SJSA1 (cell line): ENCODE measurements at places on chromosomes 4 and X. TPM values are rescaled to one million over a fixed set of nuclear protein-coding genes. Genes with fewer than 3 reads are reported as not detected.

The GTPBP6 gene
- 44.7 and 50.9 TPM in 2 replicates for total RNA-seq

The FGFBP1 gene
- not detected in 2 replicates for total RNA-seq

The ADH1B gene
- not detected in 2 replicates for total RNA-seq

The FHIP1A gene
- total RNA-seq, result 0.53 and 3.0 TPM in 2 replicates

The MAGEA1 gene
- not detected in 2 replicates for total RNA-seq

The SSX4 gene
- 0.11 TPM in 1 of 2 replicates, not detected in the other for total RNA-seq

DNA sequence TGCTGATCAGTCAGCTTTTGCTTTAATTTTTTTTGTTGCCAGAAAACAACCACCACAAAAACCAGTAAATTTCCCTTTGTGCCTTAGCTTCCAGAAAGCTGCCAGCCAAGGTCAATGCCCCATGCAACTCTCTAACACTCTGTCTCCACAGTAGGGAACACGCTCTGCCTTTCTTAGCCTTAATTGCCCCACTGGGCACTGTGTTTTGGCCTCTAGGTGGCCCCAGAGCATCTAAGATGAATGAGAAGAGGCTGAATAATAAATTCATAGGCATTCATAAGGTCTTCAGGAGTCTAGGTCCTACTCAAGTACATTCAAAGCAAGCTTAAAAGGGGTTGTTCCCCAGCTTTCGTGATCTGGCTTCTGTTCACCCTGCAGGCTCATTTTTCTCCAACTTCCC, 57.7 kb upstream of the PASD1 start:
- no peak for DNase-seq

- no peak for DNase-seq
Measured at GRCh38 chr4:139188648-139189416, 11.8 kb upstream of the ELF2 start.

GRCh38 chr4:150323406-150324325, 245.4 kb downstream of the DCLK2 start:
- no peak for DNase-seq

- peak; percentile 11 for DNase-seq
Measured at GRCh38 chr4:156638925-156639605, 332.5 kb downstream of the PDGFC start.

DNA sequence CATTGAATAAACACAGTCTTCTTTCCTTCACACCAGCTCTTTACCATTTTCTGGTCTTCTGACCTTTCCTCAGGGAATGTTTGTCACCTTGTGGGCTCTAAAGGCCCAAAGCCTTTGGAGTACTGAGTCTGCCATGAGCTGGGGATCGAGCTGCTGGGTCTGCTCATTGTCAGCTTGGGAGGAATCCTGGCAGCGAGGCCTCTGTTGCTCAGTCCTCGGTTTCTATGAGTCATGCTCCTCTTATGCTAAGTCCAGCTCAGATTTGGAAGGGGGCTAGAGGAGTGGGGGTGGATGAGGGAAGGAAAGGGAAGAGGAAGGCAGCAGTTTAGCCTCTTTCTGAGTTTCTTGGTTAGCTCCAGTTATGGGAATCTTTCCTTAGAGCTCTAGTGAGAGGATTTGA, 31.1 kb downstream of the NHSL2 start:
- DNase-seq, result no peak

- DNase-seq, result no peak
Measured at GRCh38 chrX:110000847-110001713, 1.8 kb upstream of the TMEM164 start.

DNA sequence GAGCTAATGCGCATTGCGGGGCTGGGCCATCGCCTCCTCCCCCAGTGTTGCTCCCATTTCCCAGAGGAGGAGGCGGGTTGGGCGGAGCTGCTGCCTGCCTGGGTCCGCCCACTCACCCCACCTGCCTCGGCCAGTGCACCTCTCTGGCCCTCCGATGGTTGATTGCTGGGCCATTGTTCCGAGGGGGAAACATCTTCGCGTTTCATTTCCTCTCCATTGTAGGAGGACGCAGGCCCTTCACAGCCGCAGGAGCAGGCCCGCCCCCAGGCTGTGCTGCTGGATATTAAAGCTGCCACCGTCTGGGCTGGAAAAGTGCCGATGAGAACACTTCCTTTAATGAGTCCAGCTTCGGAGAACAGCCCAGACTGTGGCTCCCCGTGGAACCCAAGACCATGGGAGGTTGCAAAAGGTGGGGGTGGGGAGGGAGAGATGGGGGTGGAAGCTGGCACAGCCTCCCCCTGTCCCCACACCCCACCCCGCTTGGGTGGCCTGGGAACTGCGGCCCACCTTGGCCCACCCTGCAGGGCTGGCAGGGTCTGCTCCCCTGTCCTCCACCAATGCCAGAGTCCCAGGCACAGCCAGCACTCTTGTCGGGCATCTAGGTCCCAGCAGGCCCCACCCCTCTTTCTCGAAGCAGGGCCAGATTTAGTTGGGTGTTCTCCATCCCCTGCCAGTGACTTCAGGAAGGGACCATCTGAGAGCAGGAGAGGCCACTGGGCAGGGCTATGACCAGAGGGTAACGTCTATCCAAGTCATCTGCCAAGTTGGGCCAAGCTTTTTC, 96.6 kb downstream of the ADRA2C start:
- no peak for DNase-seq

DNA sequence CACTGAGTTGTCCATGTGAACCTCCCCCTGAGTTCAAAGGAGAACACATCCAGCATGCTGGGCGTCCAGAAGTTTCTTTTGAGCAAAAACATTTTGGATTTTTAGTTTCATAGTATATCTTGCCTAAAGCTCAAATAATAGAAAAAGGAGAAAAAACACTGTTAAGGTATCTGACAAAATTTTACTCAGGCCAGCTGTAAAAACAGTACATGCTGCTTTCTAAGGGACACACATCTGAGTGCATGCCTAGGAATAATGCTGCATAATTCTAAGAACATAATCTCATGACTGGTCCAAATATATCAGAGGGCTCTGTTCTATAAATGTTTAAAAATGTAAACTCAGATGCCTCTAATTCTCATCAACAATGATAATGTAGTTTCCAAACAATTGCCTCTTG, 561.3 kb upstream of the INTU start:
- DNase-seq, result no peak

DNA sequence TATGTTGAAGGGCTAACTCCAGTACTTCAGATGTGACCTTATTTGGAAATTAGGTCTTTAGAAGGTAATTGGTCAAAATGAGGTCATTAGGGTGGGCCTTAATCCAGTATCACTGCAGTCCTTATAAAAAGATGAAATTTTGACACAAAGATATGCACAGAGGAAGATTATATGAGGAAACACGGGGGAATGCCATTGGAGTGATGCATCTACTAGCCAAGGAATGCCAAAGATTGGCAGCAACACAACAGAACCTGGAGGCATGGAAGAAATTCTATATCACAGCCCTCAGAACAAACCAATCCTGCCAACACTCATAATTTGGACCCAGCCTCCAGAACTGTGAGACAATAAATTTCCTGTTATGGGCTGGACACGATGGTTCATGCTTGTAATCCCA, 17.6 kb downstream of the TRIM61 start:
- no peak for DNase-seq

- DNase-seq, result peak; percentile 67
Measured at GRCh38 chr4:169612871-169613859, 782 bp upstream of the NEK1 start.

- DNase-seq, result no peak
Measured at GRCh38 chrX:11164433-11164832, 53.3 kb downstream of the HCCS start.

DNA sequence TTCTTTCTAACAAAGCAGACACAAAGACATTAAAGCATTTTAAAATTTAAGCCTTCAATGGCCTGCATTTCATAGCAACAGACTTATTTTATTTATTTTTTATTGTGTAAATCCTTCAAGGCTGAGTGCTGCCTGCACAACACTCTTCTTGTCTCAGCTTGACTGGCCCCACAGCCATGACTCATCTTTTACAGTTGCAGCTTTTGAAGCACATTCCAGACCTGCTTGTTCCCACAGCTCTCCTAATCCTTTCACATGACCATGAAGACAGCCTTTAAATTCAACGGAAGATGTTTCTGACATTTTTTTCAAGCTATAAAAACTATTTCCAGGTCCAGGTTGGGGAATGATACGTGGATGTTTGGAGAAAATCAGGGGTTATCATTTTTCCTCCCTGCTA, 276.9 kb upstream of the TACR3 start:
- peak; percentile 73 for DNase-seq

DNA sequence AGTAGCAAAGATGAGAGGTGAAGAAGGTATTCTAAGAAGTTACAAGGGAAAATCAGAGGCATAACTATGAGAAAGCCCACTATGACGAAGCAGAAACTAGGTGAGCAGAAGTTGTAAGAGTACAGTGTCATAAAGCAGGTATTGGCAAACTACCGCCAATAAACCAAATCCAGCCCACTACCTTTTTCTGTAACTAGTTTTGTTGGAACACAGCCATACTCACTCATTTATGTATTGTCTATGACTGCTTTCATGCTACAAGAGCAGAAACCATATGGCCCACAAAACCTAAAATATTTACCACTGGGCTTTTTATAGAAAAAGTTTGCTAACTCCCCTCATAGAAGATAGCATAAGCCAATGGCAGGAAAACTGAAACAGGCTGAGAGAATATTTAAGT, 31.8 kb upstream of the ZCCHC13 start:
- DNase-seq, result no peak

GRCh38 chr4:62814510-62815047, 1594.7 kb downstream of the TECRL start:
- no peak for DNase-seq
